ENCODE measurements at places on chromosomes 3 and 15.

DNA sequence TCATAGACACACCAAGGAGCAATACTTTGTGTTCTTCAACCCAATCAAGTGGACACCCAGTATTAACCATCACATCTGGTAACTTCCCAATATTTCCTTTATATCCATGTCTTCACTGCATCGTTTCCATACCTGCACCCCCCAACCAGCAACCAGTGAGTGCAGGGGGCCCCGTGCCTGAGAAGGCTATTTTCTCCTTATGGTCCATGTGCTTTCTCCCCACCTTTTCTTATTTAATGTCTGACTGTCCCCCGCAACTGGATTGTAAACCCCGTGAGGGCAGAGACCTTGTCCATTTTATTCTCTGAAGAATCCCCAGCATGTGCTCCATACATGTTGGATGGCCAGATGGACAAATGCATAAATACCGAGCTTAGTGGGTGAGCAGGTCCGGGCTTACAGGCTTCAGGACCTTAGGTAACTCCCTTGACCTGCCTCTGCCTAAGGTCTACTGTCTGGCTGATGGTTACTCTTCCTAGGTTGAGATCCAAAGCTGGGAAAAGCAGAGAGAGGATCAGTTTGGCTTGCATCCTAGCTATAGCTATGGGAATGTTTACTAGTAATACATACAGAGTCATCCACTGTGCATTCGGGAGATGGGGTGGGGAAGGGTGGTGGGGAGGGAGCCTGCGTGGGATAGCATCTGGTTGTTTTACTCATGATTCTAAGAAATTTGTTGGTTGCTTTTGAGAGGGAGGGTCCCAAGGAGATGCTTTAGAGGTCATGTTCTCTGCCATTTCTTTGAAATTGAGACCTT lies 41.5 kb downstream of the PXYLP1 start:
- no peak for DNase-seq

- DNase-seq = no peak
Measured at GRCh38 chr15:56587686-56588085, 122.7 kb upstream of the MNS1 start.

DNA sequence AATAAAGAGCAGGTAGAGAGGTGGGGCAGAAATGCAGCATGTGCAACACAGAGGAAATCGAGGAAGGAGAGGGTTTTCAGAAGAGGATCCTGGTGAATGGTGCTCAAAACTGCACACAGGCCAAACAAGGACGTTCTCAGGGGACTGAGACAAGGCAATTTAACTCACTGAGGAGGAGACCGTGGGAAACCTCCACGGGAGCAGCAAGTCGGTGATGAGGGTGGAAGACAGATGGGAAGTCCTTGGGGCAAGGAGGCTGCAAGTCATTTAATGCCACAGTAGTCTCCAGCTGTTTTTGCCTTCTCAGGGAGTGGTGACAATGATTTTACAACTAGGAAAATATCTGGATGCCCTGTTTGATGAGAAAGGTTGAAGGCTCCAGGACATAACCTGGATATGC lies 11.5 kb upstream of the PDIA5 start:
- no peak for DNase-seq

DNA sequence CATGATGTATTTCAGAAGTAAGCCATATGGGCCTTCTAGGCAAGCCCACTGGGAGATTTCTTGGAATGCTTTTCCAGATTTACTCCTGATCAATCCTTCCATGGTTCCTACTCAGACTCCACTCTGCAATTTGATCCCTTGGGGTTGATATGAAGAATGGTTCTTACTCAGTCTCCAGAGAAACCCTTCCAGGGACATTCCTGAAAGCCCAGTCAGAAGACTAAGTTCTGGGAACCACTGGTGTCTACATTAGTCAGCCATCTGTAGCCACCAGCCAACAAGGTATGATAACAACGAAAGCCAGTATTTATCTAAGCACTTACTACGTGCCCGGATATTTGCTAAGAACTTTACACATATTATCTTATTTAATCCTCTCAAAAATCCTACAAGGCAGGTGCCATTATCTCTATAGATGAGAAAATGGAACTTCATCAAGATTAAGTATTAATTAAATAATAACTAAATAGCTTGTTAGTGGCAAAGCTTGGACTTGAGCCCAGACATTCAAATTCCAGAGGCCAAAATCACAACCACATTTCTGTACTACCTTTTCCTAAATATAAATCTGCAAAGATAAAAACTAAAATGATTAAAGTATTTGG lies 32.7 kb downstream of the ZNF385D start:
- no peak for DNase-seq

- DNase-seq = no peak
Measured at GRCh38 chr3:134066651-134067530, 37.2 kb upstream of the SLCO2A1 start.

GRCh38 chr15:62135532-62136134 lies 29.5 kb downstream of the C2CD4B start:
- DNase-seq = no peak

GRCh38 chr15:49064281-49064653 lies 18.0 kb upstream of the SECISBP2L start:
- DNase-seq = no peak

- no peak for DNase-seq
Measured at GRCh38 chr3:139636511-139636910, 41.3 kb downstream of the NMNAT3 start.

DNA sequence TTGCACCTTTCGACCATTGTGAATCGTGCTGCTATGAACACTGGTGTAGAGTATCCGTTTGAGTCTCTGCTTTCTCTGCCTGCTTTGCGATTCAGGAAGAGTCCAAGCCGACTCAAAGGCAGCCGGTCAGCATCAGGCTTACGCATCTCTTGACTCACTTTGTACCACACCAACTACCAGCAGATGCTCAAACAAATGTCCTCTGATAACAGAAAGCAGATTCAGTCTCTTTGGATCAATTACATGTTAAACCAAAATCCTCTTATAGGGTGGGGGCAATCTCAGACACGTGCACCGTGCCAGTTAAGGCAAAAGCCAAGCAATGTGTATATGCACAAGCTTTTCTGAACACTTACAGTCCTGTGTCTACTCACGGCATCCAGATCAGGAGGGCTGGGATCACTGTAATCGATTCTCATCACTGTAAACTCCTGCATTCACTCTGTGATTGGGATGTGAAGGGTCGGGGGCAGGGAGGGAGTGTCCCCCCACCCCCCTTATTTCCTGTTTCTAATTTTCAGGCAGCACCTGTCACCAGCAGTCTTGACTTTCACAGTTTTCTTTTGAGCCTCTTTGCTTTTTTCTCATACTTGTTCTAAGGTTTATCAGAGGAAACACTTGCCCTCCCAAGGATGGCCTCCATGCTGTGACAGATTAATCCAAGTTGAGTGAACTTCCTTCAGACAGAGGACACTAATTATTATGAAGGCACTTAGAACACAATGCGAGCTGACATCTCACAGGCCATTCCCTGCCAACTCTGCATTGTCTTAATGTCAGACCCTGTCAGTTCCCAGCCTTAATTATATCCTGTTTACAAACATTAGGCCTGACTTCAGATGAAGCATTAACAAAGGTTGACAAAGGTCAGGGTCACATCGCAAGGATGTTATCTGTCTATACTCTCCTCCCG lies 153.5 kb downstream of the MECOM start:
- no peak for DNase-seq

GRCh38 chr3:10563396-10563795 lies 58.0 kb upstream of the ATP2B2 start:
- no peak for DNase-seq

DNA sequence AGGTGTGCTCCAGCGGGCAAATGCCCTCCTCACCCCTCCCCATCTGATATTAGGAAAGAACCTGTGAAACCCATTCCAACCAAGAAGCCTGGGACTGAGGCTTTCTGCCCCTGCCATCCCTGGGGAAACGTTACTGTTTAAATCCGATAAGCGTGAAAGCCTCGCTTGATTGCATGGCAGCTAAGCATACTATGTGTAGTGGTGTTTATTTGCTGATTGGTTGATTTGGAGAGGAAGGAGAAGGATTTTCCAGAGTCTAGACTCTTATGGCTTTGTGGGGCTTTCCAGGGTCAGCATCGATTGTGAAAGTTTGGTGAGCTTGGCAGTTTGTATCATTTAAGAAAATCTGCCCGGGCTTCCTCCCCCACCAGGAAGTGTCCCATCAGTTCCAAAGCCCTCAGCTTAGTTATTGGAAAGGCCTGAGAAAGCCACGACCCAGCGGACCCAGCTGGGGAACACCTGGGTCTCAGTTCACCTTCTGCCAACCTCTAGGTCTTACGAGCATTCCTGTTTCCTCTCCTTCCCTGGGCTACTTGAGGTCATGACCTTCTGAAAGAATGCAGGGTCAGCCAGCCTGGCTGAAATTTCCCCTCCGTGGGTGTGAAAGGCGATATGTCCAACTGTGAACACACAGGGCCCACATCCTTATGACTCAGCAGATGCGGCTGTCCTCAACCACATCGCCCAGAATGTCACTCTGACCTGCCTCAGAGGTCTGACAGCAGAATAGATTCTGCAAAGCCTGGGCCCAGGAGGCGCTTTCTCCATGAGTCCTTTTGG lies 62.8 kb upstream of the HERC1 start:
- DNase-seq = no peak

DNA sequence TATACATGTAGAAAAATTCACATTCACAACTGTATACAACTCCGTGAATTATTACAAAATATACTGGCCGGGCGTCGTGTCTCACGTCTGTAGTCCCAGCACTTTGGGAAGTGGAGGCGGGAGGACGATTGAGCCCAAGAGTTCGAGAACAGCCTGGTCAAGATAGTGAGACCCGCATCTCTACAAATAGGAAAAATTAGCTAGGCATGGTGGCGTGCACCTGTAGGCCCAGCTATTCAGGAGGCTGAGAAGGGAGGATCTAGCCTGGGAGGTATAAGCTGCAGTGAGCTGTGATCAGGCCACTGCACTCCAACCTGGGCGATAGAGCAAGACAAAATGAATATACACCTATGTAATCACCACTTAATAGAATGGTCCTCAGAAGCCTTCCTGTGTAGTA lies 1.3 kb downstream of the RAD51 start:
- no peak for DNase-seq

- no peak for DNase-seq
Measured at GRCh38 chr3:72505539-72506405, 342.5 kb downstream of the SHQ1 start.

All from CD8-positive, alpha-beta memory T cell (primary cell).